ENCODE measurements at places on chromosomes 12 and 14.

GRCh38 chr14:61562321-61563161 lies 132.8 kb upstream of the HIF1A start:
- DNase-seq: no peak

DNA sequence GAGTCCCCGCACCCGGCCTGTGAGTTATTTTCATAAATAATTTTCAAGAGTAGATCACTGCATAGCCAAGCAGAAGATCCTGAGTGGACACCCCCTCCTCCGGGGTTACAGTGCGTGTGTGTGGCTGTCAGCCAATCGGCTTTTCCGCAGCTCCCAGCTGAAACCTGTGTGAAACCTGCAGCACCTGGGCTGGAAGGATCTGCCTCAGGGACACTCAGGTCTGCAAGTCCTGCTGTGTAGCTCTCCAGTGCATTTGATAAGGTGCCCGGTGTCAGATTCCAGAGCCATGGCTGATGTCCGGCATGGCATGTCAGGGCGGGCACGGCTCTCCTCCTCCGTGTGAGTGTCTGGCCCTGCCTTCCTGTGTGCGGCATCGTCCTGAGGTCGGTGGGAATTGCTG lies 124.8 kb downstream of the GLT1D1 start:
- no peak for DNase-seq

- no peak for DNase-seq
Measured at GRCh38 chr12:116157845-116158267, 119.6 kb downstream of the MED13L start.

- no peak for DNase-seq
Measured at GRCh38 chr14:104284107-104284592, 145.8 kb downstream of the KIF26A start.

- DNase-seq: no peak
Measured at GRCh38 chr12:95574799-95575452, 23.6 kb upstream of the USP44 start.

GRCh38 chr12:51846911-51847642 lies 1.4 kb downstream of the FIGNL2 start:
- peak; percentile 30 for DNase-seq
